ENCODE measurements at places on chromosomes 1 and 21.

DNA sequence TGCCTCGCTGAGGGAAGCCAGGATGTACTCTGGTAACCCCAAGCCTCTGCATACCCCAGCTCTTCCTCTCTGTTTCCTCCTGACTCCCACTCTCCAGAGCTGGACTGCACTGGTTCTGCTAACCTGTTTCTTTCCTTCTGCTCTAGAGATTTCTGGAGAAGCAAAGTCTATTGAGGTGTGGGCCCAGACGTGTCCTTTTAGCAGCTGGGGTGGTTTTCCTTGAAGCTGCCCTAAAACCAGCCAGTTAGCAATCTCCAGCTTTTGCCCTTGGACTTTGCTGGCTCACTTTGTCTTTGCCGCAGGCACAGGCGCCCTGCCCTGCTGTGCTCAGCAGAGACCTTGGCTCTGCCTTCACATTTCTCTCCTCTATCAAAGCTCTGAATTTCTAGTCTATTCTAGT, 171.8 kb upstream of the IVNS1ABP start:
- DNase-seq: no peak

- no peak for DNase-seq
Observed at GRCh38 chr1:174875306-174875705, 124.4 kb upstream of the CACYBP start.

GRCh38 chr1:205370780-205371179, 14.1 kb upstream of the KLHDC8A start:
- DNase-seq: no peak

- no peak for DNase-seq
Observed at GRCh38 chr1:244346972-244347618, 104.6 kb downstream of the ADSS2 start.

DNA sequence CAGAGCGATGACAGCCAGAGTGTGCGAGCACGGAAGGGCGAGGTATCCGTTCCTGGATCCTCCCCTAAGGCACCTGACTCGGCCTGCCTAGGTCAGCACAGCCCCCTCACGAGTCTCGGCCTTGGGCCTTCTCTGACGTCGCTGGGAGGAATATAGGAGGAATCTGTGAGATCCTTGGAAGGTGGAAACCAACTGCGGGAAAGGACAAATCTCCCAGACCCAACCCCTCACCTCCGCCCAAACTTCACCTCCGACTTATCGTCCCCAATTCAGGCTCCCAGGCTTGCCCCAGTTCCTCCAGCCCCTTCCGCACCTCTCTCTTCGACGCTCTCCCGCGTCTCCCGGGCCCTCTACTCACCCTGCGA, 494 bp downstream of the APH1A start:
- no peak for DNase-seq

DNA sequence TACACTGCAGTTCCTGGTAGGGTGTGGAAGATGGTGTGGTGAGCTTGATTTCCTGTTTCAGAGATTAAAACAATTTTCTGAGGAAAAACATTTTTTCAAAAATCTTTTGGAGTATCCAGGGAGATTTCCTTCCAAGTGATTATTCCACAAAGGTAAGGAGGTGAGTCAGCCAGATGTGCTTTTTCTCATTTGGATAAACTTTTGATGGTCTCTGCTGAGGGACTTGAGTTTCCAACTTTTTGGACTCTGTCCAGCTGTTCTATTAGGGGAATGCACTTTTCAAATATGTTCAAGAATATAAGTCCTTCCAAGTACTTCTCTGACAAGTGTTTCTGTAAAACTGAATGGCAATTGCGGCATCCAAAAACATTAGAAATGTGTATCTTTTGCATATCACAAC, 628.8 kb upstream of the ADAMTS5 start:
- no peak for DNase-seq

DNA sequence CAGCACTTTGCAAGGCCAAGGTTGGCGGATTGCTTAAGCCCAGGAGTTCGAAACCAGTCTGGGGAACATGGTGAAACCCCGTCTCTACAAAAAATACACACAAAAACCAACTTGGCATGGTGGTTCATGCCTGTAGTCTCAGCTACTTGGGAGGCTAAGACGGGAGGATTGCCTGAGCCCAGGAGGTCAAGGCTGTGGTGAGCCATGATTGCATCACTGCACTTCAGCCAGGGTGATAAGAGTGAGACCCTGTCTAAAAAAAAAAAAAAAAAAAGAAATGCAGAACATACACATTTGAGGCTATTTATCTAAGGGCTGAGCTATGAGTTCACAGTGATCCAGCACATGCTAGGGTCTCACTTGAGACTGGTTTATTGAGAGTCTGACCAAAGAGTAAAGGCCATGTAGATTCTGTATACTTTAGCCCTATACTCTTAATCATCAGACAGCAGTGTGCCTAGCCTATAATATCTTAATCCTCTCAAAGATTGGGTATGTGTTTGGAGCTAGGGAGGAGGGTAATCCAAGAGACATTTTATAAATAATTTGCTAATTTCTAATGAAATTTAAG, 23.9 kb downstream of the RNF2 start:
- no peak for DNase-seq

- no peak for DNase-seq
Observed at GRCh38 chr1:89254658-89255287, 17.9 kb downstream of the GBP5 start.

DNA sequence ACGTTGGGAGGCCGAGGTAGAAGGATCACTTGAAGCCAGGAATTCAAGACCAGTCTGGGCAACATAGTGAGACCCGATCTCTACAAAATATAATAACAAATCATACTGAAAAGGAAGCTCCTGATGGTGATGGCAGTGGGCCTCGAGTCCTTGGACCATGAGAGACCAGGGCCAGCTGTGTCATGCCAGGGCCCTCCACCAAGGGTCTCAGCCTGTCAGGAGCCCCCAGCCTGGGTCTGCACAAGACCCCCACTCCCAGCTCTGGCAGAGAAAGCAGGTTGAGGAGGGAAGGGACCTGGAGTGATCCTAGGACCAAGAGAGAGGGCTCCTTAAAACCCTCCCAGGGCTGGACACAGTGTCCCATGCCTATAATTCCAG, 6.7 kb upstream of the CTRC start:
- no peak for DNase-seq

GRCh38 chr1:65108025-65108642, 39.9 kb upstream of the AK4 start:
- no peak for DNase-seq

DNA sequence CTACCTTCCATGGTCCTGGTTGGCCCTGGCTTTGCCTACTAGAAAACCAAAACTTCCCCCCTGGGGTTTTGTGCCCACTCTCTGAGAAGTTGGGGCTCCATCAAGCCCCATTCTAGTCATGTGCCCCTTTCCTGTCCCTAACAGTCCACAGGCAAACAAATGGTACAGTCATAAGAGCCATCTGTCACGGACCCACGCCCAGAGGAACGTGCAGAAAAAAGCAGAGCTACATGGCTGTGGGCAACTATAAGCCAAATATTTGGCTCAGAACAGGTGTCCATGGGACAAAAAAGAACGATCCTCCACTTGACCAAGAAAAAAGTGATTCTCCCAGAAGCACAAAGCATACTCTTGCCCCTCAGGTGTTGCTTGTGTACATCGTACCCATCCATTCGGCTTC, 14.6 kb upstream of the TRNAU1AP start:
- no peak for DNase-seq

GRCh38 chr21:44959376-44960091, 19.7 kb downstream of the SLX9 start:
- no peak for DNase-seq

DNA sequence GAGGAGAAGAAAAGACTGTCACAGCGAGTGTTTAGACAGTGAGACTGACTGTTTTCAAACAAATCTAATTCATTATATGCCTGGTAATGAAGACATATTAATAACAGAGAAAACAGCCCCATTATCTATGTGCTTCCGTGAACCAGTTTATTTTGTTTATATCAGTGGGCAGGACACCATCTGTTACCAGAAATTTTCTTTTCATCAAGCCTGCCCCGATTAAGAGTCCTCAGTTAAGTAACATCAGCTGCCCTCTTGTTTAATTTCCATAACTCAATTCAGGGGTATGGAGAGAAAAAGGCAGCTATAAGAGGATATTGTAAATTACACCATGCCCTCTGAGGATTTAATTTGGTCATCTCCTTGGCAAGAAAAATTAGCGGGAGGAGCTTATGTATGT, 94.0 kb downstream of the TMEM200B start:
- DNase-seq: no peak

- DNase-seq: no peak
Observed at GRCh38 chr1:221672239-221672645, 69.6 kb downstream of the DUSP10 start.

GRCh38 chr1:231808116-231808515, 181.5 kb downstream of the DISC1 start:
- DNase-seq: no peak

DNA sequence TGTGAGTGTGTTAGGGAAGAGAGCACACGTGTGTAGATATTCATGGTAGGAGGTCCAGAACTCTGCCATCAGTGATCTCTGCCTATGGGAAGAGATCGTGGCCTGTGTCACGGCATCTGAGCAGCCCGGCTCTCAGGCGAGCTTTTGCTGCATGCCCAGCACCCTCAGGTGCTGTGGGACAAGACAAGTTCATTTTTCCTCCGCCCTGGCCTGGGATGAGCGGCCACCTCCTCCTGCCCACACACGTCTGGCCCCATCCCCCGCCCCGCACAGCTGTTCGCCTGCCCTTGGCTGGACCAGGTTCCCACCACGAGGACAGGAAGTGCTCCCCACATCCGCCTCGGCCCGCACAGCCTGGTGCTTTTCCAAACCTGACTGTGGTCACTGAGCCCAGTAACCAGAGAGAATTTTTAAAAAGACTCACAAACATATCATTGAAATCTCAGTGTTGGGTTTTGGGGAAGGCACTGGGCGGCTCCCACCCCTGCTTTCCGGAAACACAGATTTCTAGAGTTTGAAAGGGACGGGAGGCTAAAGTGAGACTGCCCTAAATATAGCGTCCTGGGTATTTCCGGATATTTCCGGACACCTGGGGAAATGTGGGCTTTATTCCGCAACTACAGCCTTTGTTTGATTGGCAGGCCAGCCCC, 18.0 kb downstream of the BMP8A start:
- DNase-seq: no peak

- no peak for DNase-seq
Observed at GRCh38 chr1:118785246-118785645, 202.9 kb downstream of the TBX15 start.

DNA sequence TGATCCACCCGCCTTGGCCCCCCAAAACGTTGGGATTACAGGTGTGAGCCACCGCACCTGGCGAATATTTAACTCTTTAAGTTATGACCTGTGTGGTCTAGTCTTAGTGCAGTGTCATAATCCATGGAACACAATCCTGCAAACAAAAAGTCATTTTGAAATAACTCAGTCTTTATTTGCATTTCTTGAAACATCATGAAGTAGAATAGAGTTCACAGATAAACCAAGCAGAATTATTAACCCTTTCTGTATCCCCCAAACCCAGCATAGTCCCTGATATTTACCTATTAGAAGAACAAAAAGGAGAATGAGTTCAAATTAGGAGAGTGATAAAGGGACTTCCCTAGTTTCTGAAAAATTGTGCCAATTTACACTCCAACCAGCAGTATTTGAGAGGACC, 19.9 kb downstream of the ZYG11B start:
- no peak for DNase-seq
